Fibroblast of lung (primary cell): ENCODE measurements at places on chromosomes 16 and 17. TPM values are rescaled to one million over a fixed set of nuclear protein-coding genes. Genes with fewer than 3 reads are reported as not detected.

The NPIPB5 gene
- 44.7 and 87.4 TPM in 2 replicates for total RNA-seq

The SLX4 gene
- 2.3 and 4.0 TPM in 2 replicates for total RNA-seq

The LITAFD gene
- total RNA-seq = not detected in 2 replicates

The C1QBP gene
- total RNA-seq = 136 and 144 TPM in 2 replicates

The ATP2C2 gene
- not detected in 2 replicates for total RNA-seq

The B4GALNT2 gene
- under 0.01 TPM in 1 of 2 replicates, not detected in the other for total RNA-seq

The LRRC37A3 gene
- total RNA-seq = 6.2 and 7.3 TPM in 2 replicates

GRCh38 chr17:43014020-43014648 is 7.5 kb downstream of the IFI35 start:
- no peaks in the 10 kb centered on the region for H3K27me3 ChIP-seq
- H3K36me3 ChIP-seq = peaks cover 19% of the 10 kb centered on the region
- H3K4me1 ChIP-seq = no peaks in the 10 kb centered on the region
- no peak overlapping the region for H3K4me3 ChIP-seq
- no peak for DNase-seq

GRCh38 chr17:57755480-57756070 is 10.5 kb upstream of the CCDC182 start:
- DNase-seq = no peak
- H3K4me1 ChIP-seq = no peaks in the 10 kb centered on the region
- H3K27me3 ChIP-seq = peaks cover 4% of the 10 kb centered on the region
- H3K27ac ChIP-seq = no peak overlapping the region
- H3K36me3 ChIP-seq = no peaks in the 10 kb centered on the region

DNA sequence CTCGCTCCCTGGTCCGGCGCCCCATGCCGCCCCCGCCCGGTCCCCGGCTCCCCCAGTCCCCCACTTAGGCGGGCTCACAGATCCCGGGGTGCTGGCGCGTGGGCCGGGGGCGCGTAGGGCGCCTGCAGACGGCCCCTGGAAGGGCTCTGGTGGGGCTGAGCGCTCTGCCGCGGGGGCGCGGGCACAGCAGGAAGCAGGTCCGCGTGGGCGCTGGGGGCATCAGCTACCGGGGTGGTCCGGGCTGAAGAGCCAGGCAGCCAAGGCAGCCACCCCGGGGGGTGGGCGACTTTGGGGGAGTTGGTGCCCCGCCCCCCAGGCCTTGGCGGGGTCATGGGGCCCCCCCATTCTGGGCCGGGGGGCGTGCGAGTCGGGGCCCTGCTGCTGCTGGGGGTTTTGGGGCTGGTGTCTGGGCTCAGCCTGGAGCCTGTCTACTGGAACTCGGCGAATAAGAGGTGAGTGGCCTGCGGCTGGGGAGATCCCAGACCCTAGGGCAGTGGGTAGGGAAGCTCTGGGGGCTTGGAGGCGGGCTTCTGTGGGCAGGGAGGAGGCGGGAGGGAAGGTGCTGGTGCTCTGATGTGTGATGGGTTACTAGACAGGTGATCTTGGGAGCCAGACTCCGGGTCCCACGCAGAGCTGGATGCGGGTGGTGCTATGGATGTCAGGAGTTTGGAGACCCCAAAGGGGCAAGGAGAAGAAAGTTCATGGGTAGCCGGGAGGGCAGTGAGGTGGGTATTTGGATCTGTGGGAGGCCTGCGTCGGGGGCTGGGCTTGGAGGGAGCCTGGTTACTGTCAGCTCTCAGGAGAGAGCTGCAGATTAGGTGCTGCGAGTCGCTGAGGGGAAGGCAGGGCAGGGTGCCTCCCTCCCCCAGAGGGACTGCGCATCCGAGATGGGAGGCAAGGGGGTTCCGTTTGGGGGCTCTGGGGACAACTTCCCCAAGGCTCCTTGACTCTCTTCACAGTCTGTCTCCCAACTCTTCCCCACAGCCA is 560 bp downstream of the EFNB3 start:
- no peak for DNase-seq
- H3K4me1 ChIP-seq = peaks cover 4% of the 10 kb centered on the region
- H3K27ac ChIP-seq = no peak overlapping the region

DNA sequence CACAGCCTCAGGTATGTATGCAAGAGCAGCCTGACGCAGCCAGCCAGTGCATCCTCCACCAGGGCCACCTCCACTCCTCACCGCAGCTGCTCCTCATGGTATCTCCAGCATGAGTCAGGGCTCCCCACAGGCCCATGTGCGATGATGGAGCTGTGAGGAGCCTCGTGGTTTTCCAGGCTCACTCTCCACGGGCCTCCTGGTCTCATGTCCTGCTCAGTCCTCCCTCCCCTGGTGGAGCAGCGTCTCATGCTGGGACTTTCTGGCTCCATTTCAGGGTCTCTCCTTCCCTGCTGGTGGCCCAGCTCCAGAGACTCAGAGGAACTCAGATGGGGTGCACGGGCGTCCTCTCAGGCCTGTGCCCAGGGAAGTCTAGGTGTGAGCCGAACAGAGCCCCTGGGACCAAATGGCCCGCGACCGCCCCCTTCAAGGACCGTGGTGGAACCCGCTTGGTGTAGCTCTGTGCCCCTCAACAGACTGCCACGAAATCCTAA is 70.4 kb downstream of the METRNL start:
- DNase-seq = peak; percentile 25
- H3K27ac ChIP-seq = no peak overlapping the region

- no peaks in the 10 kb centered on the region for H3K27me3 ChIP-seq
- H3K36me3 ChIP-seq = no peaks in the 10 kb centered on the region
- H3K27ac ChIP-seq = no peak overlapping the region
- no peaks in the 10 kb centered on the region for H3K4me1 ChIP-seq
- no peak for DNase-seq
- H3K4me3 ChIP-seq = no peak overlapping the region
Measured at GRCh38 chr17:69448431-69449102, 34.1 kb downstream of the MAP2K6 start.

- no peaks in the 10 kb centered on the region for H3K27me3 ChIP-seq
- no peak overlapping the region for H3K4me3 ChIP-seq
- H3K27ac ChIP-seq = no peak overlapping the region
- no peaks in the 10 kb centered on the region for H3K36me3 ChIP-seq
Measured at GRCh38 chr17:40986920-40987319, 2.8 kb upstream of the KRT40 start.

- H3K4me1 ChIP-seq = no peaks in the 10 kb centered on the region
- DNase-seq = no peak
- no peaks in the 10 kb centered on the region for H3K27me3 ChIP-seq
- no peaks in the 10 kb centered on the region for H3K36me3 ChIP-seq
- no peak overlapping the region for H3K4me3 ChIP-seq
Measured at GRCh38 chr17:27649929-27650328, 18.9 kb downstream of the LGALS9 start.

DNA sequence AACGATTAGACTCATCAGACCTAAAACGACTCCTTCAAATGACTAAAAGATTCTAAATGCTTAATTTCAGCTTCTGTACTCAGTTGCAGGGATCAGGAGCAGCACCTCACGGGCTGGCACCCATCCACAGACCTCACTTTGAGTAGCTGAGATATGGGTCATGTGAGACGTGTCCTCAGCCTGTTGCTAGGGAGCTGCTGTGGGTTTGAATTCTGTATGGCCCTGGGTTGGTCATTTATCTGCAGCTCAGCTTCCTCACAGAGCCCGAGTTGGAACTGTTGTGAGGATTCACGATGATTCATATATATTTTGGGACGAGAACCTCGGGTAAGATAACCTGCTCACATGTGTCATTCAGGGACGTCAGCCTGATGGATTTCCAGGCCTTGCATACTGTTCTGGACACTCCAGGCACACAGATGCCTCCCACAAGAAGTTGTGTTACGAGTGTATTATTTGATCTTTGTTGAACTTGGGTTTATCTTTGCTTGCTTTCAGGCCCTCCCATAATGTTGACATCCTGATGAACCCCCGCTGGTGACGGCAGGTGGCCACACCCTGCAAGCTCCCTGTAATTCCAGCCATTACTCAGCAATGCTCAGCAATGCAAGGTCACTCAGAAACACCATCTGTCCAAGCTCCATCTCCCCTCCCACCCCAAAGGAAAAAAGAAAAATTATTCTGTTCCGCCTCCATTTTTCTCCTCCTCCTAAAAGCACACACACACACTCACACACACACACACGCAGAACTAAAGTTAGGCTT is 137.6 kb downstream of the RBFOX3 start:
- H3K36me3 ChIP-seq = no peaks in the 10 kb centered on the region
- no peak for DNase-seq
- H3K27ac ChIP-seq = no peak overlapping the region
- peaks cover 2% of the 10 kb centered on the region for H3K27me3 ChIP-seq
- no peak overlapping the region for H3K4me3 ChIP-seq

- no peak overlapping the region for H3K4me3 ChIP-seq
- no peak overlapping the region for H3K27ac ChIP-seq
- H3K27me3 ChIP-seq = no peaks in the 10 kb centered on the region
- H3K4me1 ChIP-seq = peaks cover 2% of the 10 kb centered on the region
- H3K36me3 ChIP-seq = peaks cover 3% of the 10 kb centered on the region
Measured at GRCh38 chr16:50326835-50327465, 41.8 kb downstream of the BRD7 start.

GRCh38 chr17:31915456-31916100 is 14.1 kb upstream of the UTP6 start:
- DNase-seq = peak; percentile 6
- no peak overlapping the region for H3K4me3 ChIP-seq
- no peaks in the 10 kb centered on the region for H3K27me3 ChIP-seq
- peaks cover 3% of the 10 kb centered on the region for H3K4me1 ChIP-seq
- H3K36me3 ChIP-seq = no peaks in the 10 kb centered on the region
- no peak overlapping the region for H3K27ac ChIP-seq

- no peak overlapping the region for H3K27ac ChIP-seq
- no peaks in the 10 kb centered on the region for H3K4me1 ChIP-seq
- H3K36me3 ChIP-seq = no peaks in the 10 kb centered on the region
- DNase-seq = no peak
- H3K27me3 ChIP-seq = peaks cover 13% of the 10 kb centered on the region
Measured at GRCh38 chr17:185445-186138, 4.1 kb upstream of the DOC2B start.

DNA sequence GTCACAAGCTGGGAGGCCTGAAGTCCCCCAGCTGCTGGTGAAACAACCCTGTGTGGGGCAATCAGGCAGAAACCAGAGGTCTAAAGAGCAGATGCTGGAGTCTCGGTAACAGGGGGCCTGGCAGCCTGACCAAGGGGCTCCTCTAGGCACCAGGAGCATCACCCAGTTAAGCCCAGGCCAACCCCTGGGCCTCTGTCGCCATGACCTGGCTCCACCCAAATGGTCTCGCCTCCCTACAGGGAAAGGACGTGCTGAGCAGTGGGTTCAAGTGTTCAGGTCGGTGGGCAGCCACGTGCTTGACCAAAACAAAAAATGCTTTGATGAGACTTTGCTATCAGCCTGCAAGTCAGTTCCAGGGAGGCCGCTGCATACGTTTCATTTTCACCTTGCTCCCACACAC is 240.3 kb downstream of the ZNF423 start:
- no peak for DNase-seq
- no peak overlapping the region for H3K27ac ChIP-seq
- no peaks in the 10 kb centered on the region for H3K36me3 ChIP-seq
- no peak overlapping the region for H3K4me3 ChIP-seq

DNA sequence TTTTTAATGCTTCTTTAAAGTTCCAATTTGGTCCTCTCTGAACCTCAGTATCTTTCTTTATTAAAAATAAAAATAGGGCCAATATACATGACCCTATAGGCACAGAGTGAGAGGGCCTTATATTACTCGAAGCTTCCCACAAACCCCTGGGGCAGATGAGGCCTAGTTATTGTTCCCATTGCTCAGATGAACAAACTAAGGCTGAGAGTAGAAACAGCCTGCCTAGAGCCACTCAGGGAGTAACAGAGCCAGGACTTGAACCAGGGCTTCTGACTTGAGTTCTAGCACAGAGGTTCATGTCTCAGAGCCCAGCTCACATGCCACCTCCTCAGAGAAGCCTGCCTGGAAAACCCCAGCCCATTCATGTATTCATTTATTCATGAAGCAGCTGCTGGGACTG is 7.7 kb downstream of the BCL7C start:
- H3K36me3 ChIP-seq = peaks cover 14% of the 10 kb centered on the region
- H3K27me3 ChIP-seq = no peaks in the 10 kb centered on the region
- no peak overlapping the region for H3K4me3 ChIP-seq
- H3K4me1 ChIP-seq = no peaks in the 10 kb centered on the region
- H3K27ac ChIP-seq = no peak overlapping the region
- no peak for DNase-seq

DNA sequence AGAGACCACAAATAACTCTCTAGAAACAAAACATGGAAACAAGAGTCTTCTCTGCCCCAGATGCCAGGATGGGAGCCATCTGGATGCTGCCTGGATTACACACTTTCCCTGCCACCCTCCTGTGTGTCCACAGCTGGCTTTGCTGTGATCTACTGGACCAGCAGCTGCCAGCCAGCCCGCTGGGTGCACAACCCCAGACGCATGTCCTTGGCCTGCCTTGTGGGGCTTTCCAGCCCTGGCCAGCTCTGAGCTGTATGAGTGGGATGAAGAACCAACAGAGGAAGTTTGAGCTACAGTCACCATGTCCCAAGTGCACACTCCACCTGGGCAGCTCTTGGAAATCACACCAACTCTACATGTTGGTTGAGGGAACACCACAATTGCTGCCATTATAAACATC is 57.0 kb upstream of the TNRC6C start:
- no peak overlapping the region for H3K4me3 ChIP-seq
- no peak overlapping the region for H3K27ac ChIP-seq
- H3K4me1 ChIP-seq = no peaks in the 10 kb centered on the region

DNA sequence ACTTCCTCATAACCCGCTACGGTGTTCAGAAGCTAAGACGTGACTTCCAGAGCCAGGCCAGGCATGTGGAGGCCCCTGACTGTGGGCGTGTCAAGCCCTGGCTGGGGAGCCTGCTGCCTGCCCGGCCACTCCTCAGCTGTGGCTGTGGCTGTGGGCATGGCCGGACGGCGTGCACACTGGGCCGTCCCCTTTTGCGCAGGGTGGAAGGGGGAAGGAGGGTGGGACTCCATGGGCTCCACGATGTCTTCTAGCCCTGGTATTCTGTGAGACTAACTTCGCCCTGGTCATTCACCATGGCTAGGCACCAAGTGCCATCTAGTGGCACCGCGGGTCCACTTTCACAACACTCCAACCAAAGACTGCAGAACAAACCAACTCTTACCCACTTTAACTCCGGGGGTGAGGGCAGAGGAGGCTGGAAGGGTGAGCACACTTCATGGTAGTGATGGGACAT is 67.9 kb downstream of the N4BP1 start:
- peaks cover 6% of the 10 kb centered on the region for H3K36me3 ChIP-seq
- peaks cover 4% of the 10 kb centered on the region for H3K4me1 ChIP-seq
- H3K27me3 ChIP-seq = no peaks in the 10 kb centered on the region
- no peak overlapping the region for H3K27ac ChIP-seq
- DNase-seq = peak; percentile 75

GRCh38 chr16:10688291-10688690 is 6.4 kb downstream of the TEKT5 start:
- DNase-seq = no peak
- H3K27ac ChIP-seq = no peak overlapping the region
- no peaks in the 10 kb centered on the region for H3K4me1 ChIP-seq
- peaks cover 4% of the 10 kb centered on the region for H3K27me3 ChIP-seq
- H3K4me3 ChIP-seq = no peak overlapping the region
- no peaks in the 10 kb centered on the region for H3K36me3 ChIP-seq
